ENCODE measurements at places on chromosomes 6 and 20.

DNA sequence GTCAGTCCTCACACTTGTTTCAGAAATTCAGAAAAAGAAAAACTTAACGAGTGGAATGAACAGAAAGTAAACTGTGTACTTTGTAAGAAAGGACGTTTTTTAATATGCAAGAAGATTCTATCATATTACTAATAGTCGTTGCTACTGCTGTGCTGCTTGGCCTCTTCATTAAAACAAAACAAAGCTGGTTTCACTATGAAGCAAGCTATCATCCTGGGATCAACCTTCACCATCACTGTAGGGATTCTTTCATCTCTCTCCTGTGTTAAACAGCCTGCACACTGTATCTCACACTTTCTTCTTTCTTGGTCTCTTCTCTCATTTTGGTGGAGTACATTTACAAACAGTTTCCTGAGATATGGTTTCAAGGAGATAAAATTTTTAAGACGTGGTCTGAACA lies 284.2 kb downstream of the BTBD9 start:
- DNase-seq = no peak

- DNase-seq = no peak
Measured at GRCh38 chr6:15308435-15309213, 62.8 kb downstream of the JARID2 start.

- no peak for DNase-seq
Measured at GRCh38 chr6:137977206-137977605, 110.1 kb downstream of the TNFAIP3 start.

DNA sequence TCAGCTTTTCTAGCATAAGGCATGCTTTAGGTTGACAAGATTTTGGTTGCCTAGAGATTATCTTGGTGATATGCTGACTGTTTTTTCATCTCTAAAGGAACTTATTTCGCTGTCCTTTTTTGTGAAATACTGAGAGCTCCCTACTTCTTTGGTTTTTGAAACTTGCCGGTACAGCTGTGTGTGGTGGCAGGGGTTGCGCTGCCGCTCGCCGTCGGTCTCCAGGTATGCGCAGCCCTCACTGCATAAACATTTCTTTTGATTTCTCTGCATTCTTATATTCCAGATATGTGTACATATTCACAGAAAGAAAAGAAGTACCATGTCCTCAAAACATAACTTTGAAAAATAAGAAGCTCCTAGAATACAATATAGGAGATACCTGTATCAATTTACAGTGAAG lies 106.4 kb upstream of the SYNDIG1 start:
- DNase-seq = no peak

- no peak for DNase-seq
Measured at GRCh38 chr6:106790149-106790770, 160.9 kb downstream of the QRSL1 start.

DNA sequence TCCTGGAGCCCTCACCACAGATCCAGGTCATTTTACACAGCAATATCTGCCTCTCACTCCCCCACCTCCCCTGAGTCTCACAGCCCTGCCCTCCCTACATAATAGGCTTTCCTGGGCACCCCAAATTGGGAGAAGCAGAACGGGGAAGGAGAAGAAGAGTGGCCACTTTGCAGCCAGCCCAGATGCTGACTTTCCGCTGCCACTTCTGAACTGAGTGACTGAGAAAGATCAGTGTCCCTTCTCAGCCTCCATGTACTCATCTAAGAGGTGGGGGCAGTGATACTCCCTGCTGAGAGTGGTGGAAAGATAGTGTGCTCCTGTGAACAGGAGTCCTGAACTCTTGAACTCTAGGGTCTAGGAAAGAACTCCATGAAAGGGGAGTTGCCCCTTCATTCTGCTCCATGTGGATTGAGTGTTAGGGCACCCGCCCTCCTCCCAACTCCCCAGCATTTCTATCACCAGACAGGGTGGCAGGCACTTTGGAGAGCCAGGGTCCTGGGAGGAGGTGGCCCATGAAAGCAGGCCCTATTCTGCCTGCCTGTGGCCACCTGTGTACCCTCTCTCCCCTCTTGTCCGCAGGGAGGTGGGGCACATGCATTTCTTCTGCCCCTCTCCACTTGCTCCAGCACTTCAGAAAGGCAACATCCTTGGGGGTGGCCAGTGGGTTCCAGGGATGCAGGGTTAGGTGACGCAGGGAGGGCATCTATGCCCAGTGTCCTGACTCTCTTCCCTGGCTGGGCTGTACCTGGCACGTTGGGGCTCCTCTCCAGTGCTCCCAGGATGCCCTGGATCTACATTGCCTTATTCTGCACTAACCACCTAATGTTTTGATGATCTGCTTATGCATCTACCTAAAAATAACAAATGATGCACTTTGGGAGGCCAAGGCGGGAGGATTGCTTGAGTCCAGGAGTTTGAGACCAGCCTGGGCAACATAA lies 38.3 kb upstream of the MRPS18A start:
- DNase-seq = no peak

GRCh38 chr6:85966828-85967227 lies 324.1 kb upstream of the SYNCRIP start:
- DNase-seq = no peak

GRCh38 chr20:35892871-35893270 lies 61.4 kb downstream of the SCAND1 start:
- no peak for DNase-seq

DNA sequence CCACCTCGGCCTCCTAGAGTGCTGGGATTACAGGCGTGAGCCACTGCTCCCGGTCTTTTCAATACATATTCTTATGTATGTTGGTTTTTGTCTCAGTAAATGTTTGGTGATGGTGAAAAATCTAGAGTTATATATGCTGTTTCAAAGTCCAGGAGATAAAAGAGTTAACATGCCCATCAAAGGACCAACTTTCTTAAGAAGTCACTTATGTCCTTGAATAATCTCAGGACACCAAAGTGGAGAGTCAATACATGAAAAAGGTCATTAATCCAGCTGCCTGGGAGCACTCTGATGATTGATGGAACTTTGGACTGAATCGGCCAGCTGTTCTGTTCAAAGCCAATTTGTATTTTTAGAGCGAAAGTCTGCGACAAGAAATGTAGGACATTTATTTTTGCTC lies 59.8 kb upstream of the HDAC2 start:
- no peak for DNase-seq

- peak; percentile 45 for DNase-seq
Measured at GRCh38 chr6:98871057-98871456, 36.7 kb downstream of the POU3F2 start.

- DNase-seq = peak; percentile 30
Measured at GRCh38 chr6:51350308-51350904, 531.7 kb downstream of the TFAP2B start.

- DNase-seq = no peak
Measured at GRCh38 chr6:159522877-159523547, 170.0 kb downstream of the SOD2 start.

GRCh38 chr20:25038103-25038410 lies 19.9 kb downstream of the ACSS1 start:
- no peak for DNase-seq

- no peak for DNase-seq
Measured at GRCh38 chr6:47132724-47133123, 90.6 kb upstream of the ADGRF1 start.

DNA sequence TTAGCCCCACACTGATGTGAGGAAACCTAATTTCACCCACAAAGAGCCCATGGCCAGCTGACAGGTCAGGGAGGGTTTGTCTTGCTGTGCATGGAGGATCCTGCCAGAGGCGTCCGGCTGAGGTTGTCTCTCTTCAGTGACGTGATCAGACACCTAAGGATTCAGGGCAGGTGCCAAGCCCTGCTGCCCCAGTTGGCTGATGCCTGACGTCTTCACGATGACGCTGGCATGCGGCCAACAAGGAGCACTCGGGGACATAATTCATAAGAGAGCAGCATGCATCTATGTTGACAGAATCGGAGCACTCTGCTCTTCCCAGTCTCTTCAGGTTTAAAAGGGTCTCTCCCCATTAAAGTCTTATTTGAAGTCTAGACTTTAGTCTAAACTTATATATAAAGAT lies 47.8 kb downstream of the PSMB1 start:
- no peak for DNase-seq

DNA sequence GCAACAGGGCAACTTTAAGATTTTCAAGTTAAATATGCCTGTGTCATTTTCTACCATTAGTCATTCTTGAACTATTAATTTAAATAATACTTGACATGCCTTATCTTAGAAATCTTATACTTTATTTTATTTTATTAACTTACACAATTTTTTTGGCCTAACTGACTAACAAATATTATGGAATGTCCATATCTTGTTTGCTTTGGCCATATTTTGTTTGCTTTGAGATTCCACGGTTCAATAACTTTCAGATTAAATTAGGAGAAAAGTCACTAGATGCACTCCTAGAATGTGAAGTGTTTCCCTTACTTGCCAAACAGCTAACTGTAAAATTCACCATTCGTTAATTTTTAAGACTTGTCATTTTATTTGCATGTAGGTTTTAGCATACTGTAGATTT lies 684.0 kb upstream of the MANEA start:
- DNase-seq = no peak

- no peak for DNase-seq
Measured at GRCh38 chr20:33830371-33830770, 19.2 kb downstream of the CHMP4B start.

GRCh38 chr6:98832284-98833056 lies 1.9 kb upstream of the POU3F2 start:
- DNase-seq = no peak

GRCh38 chr6:53513519-53513966 lies 31.4 kb downstream of the GCLC start:
- DNase-seq = no peak

- DNase-seq = no peak
Measured at GRCh38 chr20:51812861-51813260, 10.5 kb upstream of the SALL4 start.

- DNase-seq = no peak
Measured at GRCh38 chr6:155611742-155612141, 156.1 kb upstream of the NOX3 start.

DNA sequence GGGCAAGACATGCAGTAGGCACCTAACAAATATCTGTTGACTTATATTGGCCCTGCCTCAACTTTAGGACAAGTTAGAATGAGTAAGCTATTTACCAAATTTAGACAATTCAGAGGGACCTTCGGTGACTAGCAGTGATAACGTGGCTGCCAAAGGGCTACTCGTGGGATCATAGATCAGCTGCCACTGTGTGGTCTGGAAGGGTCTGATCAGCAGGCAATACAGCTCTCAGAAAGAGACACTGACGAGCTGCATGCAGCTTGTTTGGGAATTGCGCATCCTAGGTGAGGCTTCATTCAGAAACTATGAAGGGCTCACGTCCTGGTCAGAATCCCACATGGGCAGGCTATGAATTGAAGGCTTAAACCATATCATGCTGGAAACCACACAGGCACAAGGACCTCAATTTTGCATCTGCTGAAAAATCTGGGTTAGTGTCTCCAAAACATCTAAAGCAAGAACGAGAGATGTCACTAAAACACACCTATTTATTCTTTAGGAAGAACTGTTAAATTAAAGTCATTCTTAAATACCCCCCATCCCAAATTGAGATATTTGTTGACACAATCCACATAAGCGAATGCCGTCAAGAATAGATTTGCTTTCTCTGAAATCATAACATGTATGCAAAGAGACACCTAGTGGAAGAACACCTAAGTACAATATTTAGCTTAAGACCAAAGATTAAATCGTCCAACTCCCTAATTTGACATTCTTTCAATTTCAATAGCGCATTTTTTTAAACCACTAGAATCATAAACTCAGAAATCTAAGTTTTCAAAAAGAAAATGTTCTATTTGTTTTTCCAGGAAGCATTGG lies 79.6 kb downstream of the IPCEF1 start:
- peak; percentile 56 for DNase-seq

GRCh38 chr6:83867527-83868161 lies 8.2 kb downstream of the CYB5R4 start:
- DNase-seq = peak; percentile 96
